ENCODE measurements at places on chromosomes 6 and 20.

- no peak for DNase-seq
These were observed 42.4 kb upstream of the SIRT5 start for GRCh38 chr6:13531956-13532355.

GRCh38 chr20:33896509-33896908, 85.4 kb downstream of the CHMP4B start:
- DNase-seq: no peak

GRCh38 chr6:43798688-43799444, 28.9 kb downstream of the VEGFA start:
- DNase-seq: peak; percentile 100

DNA sequence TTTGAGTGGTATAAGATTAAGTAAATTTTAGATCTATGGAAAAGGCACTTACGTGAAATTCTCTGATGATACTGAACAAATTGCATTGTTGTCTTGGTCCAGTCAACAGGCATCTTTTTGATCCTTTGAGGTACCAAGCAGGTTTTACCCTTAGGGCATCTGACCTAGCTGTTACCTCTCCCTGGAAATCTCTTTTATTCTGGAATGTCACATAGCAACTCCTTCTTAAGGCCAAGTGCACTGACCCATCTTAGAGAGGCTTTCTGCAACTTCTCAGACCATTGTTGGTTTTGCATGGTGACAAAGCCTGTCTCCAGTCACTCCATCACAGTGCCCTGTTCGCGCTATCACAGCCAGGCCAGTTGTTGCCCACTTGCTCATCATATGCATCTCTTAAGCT, 42.0 kb downstream of the TPD52L1 start:
- no peak for DNase-seq

DNA sequence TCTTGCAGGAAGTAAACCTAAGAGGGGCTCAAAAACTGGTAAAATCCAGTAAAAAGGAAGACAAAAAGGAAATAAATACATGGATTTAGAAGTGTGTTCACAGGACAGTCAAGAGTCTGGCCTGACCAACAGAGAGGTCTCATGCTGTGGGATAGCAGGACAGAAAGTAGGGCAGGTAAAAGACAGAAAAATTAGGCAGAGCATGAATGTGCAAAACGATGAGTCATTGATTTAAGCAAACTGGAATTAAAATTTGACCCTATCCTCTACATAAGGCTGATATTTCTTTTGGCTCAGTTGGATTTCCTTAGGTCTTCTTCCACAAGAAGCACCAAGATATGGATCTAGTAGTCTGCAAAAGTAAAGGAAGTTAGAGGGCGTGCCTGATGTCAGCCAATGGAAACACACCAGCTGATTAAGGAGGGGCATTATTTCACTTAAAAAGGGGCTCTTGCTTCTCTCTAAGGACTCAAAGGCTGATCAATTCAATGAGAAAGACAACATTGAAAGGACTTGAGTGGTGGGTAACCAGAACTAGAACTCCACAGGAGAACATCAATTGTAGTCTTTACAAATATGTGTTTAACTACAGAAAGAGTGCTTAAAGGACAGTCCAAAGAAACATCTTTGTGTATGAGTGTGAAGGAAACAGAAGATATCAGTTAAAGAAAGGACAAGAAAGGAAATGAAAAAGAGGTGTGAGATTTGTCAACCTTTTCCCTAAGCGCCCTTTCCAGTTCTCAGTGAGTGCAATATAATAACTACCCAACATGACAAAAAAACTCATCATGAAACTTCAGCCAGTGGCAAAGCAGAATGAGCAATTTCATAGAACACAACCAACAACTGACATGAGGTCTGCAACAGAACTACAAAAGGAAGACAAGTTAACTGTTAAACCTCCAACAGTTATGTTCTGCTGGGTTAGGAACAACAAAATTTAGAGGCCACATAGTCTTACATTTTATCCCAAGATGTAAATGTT, 19.4 kb upstream of the MYB start:
- no peak for DNase-seq

DNA sequence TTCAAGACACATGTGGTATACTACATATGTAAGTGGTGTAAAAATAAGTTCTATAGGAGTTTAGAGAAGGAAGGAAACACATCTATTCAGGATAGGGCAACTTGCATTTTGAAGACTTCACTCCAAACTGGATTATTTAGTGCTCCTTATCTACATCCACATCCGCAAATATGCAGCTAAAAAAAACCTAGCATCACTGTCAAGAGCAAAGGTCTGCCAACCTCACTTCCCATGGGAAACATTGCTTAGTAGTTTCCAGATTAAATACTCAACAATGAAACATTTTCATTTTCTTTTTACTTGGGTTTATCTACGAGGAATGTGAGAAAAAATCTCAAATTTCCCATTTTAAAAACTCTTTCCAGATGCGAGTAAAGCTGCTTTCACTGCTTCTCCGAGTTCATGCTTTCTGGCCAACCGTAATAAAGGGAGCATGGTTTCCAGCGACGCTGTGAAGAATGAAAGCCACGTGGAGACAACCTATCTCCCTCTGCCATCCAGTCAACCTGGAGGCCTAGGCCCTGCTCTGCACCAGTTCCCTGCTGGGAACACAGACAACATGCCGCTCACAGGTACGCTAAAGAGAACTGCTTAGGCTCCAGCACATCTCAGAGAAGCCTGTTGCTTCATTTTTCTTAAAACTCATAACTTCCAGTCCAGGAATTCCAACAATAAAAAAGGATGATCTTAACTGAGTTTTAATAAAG, 48.2 kb downstream of the RFX6 start:
- no peak for DNase-seq

GRCh38 chr20:53369871-53370270, 223.8 kb downstream of the ZNF217 start:
- no peak for DNase-seq

GRCh38 chr6:116221067-116221466, 32.8 kb downstream of the TSPYL4 start:
- no peak for DNase-seq

GRCh38 chr20:34069341-34070078, 42.5 kb downstream of the EIF2S2 start:
- peak; percentile 91 for DNase-seq

DNA sequence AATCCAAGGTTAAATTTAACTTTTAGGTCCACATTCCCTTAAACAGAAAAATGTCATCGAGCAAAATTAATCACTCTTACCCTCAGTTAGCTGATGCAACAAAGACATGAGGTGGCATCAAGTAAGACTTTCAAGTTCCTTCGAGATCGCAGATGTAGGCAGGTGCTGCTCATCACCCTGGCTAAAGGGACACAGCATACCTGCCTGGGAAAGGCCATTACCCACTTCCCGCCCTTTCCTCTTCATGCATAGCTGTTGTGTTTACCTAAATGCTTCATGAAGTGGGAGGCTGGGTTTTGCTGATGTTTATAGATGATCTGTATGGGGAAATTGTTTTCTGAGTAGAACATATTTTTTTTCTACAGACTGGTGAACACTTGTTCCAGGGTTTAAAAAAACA, 67.7 kb downstream of the GFRA4 start:
- DNase-seq: peak; percentile 94

- no peak for DNase-seq
These were observed 9.3 kb downstream of the PREX1 start for GRCh38 chr20:48818481-48818987.

GRCh38 chr6:144856622-144857021, 571.5 kb downstream of the UTRN start:
- DNase-seq: no peak

GRCh38 chr6:31821301-31822035, 6.1 kb upstream of the HSPA1B start:
- DNase-seq: peak; percentile 84

GRCh38 chr6:3504354-3504753, 47.5 kb upstream of the SLC22A23 start:
- no peak for DNase-seq

DNA sequence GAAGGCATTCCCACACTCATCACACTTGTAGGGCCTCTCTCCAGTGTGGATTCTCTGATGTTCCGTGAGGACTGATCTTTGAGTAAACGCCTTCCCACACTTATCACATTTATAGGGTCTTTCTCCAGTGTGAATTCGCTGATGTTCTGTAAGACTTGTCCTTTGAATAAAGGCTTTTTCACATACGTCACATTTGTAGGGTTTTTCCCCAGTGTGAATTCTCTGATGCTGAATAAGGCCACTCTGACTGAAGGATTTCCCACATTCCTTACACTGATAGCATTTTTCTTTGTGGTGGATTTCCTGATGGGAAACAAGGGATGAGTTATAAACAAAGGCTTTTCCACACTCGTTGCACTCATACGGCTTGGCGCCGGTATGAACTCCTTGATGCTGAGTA, 8.9 kb downstream of the ZSCAN12 start:
- no peak for DNase-seq

DNA sequence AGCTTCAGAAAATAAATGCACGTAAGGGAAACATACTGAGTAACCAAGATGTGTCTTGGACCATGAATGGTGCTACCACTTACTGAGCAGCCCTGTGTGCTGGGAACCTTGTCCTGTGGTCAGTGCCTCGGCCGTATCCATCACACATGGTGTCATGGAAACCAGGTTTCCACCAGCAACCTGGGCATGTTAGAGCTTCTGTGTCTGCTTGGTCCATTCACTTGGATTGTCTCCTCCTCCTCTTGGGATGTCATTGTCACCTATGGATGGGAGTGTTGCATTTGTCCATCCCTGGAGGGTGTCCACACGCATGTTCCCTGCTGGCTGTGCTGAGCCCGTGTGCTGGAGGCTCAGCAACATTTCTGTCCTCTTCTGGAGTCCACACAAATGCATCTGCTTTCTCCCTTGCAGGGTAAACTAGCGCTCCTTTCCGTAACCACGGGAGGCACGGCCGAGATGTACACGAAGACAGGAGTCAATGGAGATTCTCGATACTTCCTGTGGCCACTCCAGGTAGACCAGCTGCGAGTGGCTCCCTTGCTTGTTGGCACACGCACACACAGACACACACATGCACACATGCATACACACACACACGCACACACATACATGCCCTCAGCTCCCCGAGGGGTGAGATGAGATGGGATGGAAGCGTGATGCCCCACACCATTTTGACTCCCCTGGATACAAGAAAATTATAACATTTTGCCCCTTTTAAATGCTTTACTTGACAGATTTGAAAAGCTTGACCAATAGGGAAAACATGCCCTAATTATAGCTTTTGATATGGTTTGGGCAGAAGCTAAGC, 17.0 kb downstream of the NQO2 start:
- DNase-seq: no peak

GRCh38 chr6:1230689-1231605, 81.0 kb upstream of the FOXQ1 start:
- DNase-seq: no peak

DNA sequence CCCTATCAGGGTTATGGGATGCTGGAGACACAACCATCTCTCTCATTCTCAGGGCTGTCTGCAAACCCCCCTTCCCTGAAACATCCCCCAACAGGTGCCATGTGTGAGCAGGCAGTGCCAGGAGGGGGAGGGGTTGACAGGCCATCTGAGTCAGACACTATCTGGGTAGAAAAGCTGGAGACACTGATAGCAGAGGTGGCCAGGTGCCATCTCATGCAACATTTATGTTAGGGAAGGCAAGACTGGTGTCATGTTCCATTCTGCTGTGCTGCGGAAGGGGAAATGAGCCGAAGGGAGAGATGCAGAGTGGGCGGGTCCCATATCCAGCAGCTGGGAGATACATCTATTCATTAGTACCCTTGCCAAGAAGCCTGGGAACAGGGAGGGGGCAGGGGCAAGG, 3.5 kb downstream of the LHFPL5 start:
- DNase-seq: peak; percentile 66

GRCh38 chr6:161480421-161481155, 206.7 kb upstream of the AGPAT4 start:
- DNase-seq: no peak

DNA sequence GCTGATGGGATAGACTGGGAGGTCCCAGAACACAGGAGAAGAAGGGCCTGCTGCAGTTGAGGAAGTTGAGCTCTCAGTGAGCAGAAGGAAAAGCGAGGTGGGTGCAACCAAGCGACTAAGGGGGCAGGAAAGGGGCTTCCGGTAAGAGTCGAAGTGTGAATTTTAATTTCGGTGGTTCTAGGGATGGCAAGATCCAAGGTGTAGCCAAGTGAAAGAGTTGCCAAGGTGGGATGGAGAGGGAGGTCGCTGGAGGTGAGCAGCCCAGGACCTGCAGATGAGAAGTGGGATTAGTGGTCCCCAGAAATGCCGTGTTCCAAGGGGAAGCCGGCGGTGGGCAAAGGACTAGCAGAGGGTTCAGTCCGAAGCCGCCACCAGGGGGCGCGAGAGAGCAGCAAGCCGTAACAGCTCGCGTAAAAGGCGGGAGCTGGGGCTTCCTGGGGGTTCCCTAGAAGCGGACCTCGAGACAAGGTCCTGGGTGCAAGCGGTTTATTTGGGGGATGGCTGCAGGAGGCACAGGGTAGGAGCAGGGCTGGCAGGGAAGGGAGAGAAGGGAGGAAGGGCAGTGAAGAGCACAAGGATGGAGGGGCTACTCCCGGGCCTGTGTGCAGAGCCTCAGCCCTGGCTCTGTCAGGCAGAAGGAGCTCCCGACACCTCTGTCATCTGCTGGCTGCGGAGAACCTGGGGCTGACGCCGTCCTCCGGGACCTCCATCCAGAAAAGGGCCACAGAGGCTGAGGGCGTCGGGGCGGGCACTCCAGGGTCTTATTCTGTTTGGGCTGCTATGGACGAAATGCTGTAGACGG, 103.6 kb downstream of the PAX1 start:
- DNase-seq: peak; percentile 45

DNA sequence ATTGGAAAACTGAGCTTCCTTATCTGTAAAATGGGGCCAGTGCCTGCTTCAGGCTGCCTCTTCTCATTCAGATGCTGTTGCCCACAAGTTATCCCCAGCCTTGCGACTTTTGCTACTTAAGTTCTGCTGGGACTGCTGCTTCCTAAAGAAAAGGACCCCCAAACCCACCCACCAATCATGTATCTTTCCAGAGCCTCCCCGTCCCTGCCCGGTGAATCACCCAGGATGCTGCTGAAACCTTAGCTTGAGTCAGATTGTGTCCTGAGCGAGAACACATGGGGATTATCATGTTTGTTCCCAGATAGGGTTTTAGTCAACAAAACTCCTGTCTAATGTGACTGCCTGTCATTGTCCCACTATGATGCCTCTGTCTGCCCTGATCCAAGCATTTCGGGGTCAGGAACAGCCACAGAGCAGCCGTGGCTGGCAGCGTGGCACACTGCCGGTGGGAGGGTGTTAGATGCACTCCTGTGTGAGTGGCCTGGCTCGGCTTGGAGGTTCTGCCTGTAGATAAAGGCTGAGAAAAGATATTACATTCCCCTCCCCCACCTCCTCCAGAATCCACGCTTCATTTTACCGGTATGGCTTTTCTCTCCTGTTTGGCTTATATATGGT, 79.9 kb downstream of the TOX2 start:
- DNase-seq: no peak

DNA sequence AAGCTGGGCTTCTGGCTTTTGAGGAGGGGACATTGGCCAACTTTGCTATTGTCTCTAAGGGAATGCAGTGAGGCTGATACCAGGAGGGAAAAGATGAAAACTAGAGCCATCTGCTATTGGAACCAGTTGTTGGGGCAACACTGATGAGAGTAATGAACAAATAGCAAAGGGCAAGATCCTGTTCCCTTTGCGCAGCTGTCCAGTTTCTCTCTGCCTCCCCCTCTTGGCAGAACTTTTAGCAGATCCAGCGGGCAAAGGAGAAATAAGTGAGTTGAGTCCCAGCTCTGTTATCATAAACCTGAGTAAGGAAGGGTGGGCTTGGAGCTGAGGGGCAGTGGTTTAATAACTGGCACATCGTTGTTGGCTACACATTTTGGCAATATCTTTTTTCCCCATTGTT, 126.8 kb downstream of the AKAP7 start:
- peak; percentile 8 for DNase-seq
